Activated CD4-positive, alpha-beta T cell treated with anti-CD3 and anti-CD28 coated beads, Interleukin-2, amount 10 ng/mL, durations not matched to agents 7 days and 5 days (primary cell): ENCODE measurements at places on chromosomes 1 and 21. TPM values are rescaled to one million over a fixed set of nuclear protein-coding genes. Genes with fewer than 3 reads are reported as not detected.

Gene REN
- not detected for total RNA-seq

Gene CALML6
- total RNA-seq = 0.47 TPM

Gene KCNT2
- not detected for total RNA-seq

GRCh38 chr1:224640018-224640417 is 23.9 kb downstream of the CNIH3 start:
- no peak for DNase-seq
